ENCODE measurements at places on chromosomes 2 and 18. TPM values are rescaled to one million over a fixed set of nuclear protein-coding genes. Genes with fewer than 3 reads are reported as not detected.

- DNase-seq, result no peak
These were observed 220.5 kb upstream of the ID2 start for GRCh38 chr2:8461341-8461740.

DNA sequence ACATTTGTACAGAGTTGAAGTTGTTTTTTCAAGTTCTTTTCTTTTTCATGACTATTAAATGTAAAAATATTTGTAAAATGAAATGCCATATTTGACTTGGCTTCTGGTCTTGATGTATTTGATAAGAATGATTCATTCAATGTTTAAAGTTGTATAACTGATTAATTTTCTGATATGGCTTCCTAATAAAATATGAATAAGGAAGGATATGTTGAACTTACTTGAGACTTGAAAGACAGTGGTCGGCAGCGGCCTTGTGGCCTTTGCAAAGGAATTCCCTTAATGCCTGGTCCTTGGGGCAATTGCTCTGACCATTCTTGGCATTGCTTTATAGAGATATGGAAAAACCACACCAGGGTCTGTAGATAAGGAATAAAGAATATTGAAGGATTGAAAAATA is 25.9 kb upstream of the TMEM87B start:
- DNase-seq, result no peak

DNA sequence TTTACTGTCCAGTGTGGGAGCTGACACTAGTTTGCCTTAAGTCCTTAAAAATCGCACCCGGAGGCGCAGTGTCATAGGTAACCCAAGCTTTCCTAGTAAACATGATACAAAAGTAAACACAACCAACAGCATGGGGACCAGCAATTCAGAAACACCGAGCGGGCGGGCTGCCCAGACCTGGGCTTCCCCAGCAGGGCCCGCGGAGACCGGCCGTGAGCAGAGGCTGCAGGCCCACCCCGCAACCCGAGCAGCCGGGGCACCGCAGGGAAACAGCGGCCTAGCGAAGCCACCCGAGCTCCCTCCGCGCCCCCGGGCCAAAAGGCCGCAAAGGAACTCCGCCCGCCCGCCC is 296 bp downstream of the TTC21B start:
- peak; percentile 50 for DNase-seq

GRCh38 chr2:200635251-200635650 is 49.4 kb downstream of the AOX1 start:
- peak; percentile 90 for DNase-seq

GRCh38 chr2:149002378-149002890 is 36.1 kb upstream of the LYPD6B start:
- no peak for DNase-seq

- DNase-seq, result no peak
These were observed 327.1 kb downstream of the CCDC178 start for GRCh38 chr18:33113416-33113815.

DNA sequence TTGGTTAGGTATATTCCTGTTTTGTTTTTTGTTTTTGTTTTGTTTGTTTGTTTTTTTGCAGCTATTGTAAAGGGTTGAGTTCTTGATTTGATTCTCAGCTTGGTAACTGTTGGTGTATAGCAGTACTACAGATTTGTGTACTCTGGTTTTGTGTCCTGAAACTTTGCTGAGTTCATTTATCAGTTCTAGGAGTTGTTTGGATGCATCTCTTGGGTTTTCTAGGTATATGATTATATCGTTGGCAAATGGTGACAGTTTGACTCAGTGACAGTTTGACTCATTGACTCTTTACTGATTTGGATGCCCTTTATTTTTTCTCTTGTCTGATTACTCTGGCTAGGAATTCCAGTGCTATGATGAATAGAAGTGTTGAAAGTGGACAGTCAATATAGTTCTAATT is 53.7 kb downstream of the APLF start:
- DNase-seq, result no peak

- DNase-seq, result no peak
These were observed 62.1 kb downstream of the SETBP1 start for GRCh38 chr18:44742718-44743311.

DNA sequence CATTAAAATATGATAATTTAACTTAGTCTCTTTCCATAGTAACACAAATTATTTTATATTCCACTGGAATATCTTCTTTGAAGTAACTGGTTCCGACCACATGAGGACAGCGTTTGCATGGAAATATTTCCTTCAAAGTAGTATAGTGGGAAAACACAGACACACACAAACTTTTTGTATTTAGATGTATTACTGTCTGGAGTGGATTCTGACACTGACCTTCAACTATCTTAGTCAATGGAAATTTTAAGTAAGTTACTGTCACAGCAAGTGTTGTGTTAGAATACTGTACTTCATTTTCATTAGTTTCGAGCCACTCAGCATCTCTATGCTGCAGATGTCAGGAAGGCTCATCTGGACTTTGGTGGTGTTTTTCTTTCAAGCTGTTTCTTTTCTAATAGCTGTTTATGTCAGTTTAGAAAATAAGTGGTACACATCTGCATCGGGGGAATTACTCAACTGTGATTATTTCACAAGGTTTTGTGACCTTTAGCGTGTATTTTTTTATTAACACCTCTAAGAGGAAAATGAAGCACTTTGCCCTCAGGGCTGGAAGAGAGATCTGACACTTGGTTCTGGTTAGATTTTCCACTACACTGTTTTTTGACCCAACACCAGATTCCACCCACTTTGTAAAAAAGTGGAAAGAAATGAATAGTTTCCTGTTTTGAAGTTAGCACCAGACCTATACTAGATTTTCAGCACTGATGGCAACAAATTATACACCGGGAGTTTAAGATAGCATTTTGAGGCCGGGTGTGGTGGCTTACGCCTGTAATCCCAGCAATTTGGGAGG is 18.9 kb upstream of the THOC1 start:
- peak; percentile 4 for DNase-seq

GRCh38 chr2:156445296-156446220 is 9.4 kb downstream of the GPD2 start:
- peak; percentile 84 for DNase-seq

DNA sequence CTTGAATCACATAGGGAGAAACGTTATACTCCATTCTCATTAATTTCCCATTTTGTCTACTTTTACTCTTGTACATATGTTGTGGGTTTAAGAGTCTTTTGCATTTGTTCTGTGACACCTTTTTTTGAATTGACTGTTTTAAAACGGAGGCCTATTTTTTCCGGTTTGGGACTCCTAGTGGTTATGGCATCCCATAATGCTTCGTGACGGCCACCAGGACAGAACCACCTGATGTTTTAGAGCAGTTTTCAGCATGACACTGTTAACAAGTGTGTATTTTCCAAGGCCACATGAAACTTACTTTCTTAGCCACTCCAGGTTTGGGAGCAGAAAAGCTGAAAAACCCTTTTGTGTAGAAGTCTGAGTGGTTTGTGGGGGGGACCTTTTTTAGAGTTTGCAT is 8.4 kb downstream of the SOX11 start:
- DNase-seq, result no peak

DNA sequence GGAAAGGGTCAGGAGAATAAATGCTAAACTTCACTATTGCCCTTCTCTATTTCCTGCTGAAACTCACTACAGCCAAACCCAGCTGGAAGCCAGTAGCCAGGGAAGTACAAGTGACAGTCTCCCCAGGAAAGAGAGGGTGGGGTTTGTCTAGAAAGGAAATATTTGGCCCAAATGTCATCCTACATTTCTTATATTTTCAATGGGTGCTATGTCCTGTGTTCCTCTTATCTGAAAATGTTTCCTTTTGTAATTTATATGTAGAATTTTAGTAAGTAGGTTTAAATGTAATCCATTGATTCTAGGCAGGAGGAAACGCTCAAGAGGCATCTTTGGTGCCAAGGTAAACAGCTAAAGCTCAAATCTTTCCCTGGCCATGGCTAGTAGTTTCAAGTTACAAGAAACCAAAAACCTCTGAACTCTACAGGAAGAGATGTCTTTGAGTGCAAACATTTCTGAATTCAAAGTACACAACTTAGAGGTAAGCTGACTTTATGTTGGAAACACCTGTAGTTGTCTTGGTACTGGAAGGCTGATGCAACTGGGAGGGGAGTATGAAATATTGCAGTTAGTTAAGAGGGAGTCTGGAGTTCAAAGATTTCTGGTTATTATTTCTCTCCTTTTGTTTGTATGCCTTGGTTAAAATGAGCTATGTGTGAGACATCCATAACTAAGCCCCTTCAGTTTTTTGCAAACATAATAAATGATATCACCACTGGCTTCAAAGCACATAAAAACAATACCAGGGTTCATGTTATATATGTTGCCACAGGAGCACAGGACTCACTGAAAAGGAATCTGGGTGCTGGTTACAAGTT is 356.1 kb upstream of the ZC3H15 start:
- DNase-seq, result peak; percentile 71

DNA sequence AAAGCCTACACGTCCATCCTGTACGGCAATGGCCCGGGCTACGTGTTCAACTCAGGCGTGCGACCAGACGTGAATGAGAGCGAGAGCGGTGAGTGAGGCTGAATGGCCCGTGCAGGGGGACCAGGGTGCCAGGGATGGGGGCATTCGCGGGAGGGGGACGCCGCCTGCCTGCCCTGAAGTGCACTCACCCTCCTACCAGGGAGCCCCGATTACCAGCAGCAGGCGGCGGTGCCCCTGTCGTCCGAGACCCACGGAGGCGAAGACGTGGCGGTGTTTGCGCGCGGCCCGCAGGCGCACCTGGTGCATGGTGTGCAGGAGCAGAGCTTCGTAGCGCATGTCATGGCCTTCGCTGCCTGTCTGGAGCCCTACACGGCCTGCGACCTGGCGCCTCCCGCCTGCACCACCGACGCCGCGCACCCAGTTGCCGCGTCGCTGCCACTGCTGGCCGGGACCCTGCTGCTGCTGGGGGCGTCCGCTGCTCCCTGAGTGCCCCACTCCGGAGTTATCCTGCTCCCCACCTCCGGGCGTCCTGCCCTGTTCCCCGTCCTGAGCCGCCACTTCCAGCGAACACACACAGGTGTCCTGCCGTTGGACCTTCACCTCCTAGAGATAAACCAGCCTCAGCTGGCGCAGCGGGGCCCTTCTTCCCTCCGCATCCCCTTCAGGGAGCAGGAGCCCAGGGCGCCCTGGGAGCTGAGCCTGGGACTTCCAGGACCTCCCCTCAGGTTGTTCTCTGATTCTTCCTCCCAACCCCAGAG is 2.9 kb downstream of the ALPI start:
- no peak for DNase-seq

DNA sequence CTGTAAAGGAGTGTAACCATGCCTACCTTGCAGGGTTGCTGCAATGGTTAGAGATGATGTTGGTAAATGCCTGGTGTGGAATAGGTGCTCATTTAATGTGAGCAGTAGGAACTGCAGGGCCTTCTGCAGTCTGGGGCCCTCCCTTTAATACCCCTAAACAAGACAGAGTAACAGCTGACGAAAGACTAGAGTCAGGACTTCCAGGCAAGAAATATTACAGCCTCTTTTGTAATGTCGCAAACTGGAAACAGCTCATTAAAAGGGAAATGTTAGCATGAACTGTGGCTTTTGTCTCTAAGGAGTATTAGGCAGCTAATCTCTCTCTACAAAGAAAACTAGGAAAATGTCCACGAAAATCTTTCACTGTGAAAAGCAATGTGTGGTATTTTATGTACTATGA is 26.0 kb downstream of the MARCO start:
- no peak for DNase-seq

- DNase-seq, result no peak
These were observed 392.9 kb downstream of the MEIS1 start for GRCh38 chr2:66827851-66828250.

DNA sequence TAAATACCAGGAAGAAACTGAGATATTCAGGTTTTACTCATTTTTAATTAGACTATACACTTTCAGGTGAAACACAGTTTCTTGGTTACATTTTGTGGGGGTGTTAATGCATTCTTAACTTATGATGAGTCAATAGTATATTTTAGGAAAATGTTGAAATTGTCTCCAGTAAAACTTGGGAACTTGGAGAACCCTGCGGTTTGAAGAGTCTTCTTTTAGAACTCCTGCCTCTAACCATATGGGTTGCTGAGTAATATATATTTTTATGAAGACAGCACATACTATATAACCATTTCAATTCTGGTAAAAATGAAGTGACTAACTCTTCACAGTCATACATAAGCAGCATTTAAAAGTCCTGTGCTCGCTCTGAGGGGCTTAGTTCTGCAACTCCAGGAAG is 308.2 kb upstream of the LRATD1 start:
- no peak for DNase-seq

GRCh38 chr2:10402062-10402585 is 46.0 kb downstream of the ODC1 start:
- DNase-seq, result no peak

- no peak for DNase-seq
These were observed 453 bp upstream of the GRB14 start for GRCh38 chr2:164621764-164622105.

DNA sequence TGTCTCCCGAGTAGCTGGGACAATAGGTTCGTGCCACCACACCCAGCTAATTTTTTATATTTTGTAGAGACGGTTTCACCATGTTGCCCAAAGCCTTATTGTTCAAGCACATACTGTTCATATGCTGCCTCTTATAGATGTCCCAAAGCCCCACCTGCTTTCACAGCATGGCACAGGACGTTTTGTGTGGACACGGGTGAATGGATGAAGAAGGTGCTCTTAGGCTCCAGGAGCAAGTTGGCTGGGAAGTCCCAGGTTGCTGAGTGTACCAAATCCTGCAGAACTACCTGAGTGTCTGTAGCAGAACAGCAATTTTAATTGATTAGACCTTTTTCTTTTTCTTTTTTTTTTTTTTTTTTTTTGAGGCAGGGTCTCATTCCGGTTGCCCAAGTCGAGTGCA is 10.5 kb upstream of the SAG start:
- no peak for DNase-seq

GRCh38 chr2:206970589-206971360 is 31.5 kb downstream of the CPO start:
- no peak for DNase-seq

- DNase-seq, result no peak
These were observed 34.2 kb downstream of the SCTR start for GRCh38 chr2:119490106-119490505.

DSC2 gene
- total RNA-seq, result 49.0 TPM

ANKRD30BL gene
- total RNA-seq, result not detected

NT5C1B gene
- total RNA-seq, result not detected

SLC8A1 gene
- 3.7 TPM for total RNA-seq

IL18R1 gene
- total RNA-seq, result 5.3 TPM

SH3RF3 gene
- total RNA-seq, result 0.51 TPM

GKN2 gene
- total RNA-seq, result not detected

CCDC68 gene
- 4.2 TPM for total RNA-seq

HOXD8 gene
- total RNA-seq, result not detected

DNAJC5G gene
- not detected for total RNA-seq

CRYGD gene
- not detected for total RNA-seq

KCNK3 gene
- total RNA-seq, result not detected

AGXT gene
- total RNA-seq, result not detected

CD28 gene
- total RNA-seq, result not detected

MOGAT1 gene
- not detected for total RNA-seq

DPYSL5 gene
- not detected for total RNA-seq

CAPN13 gene
- total RNA-seq, result not detected

MOB1A gene
- 80.1 TPM for total RNA-seq

LBX2 gene
- 0.77 TPM for total RNA-seq

EN1 gene
- total RNA-seq, result not detected
